ENCODE measurements at places on chromosomes 11 and 22.

DNA sequence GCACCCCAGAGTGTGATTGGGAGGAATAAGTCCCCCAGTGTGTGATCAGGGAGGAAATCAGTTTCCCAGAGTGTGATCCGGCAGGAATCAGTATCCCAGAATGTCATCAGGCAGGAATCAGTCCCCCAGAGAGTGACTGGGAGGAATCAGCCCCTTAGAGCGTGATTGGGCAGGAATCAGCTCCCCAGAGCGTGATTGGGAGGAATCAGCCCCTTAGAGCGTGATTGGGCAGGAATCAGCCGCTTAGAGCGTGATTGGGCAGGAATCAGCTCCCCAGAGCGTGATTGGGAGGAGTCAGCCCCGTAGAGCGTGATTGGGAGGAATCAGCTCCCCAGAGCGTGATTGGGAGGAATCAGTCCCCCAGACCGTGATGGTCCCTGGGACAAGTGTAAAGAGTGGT is 81.1 kb upstream of the EIF3D start:
- no peak for DNase-seq

DNA sequence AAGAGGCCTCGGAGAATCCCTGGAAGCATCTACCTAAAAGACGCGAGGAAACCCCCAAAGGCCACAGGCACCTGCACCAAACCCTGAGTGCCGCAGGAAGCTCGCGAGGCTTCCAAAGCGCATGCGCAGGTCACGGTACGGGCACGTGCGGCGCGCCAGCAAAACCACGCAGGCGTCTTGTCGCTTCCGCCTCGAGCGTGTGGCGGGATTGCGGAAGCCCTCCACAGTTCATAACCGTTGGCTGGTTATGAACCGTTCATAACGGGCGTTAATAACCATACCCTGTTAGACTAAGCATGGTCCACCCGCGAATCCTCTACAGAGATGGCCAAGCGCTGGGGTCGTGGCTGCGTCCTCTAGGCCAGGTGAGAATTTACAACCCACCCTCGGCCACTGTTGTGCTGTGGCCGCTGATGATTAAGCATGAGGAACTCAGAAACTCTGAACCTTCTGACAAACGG is 46.4 kb downstream of the MORC2 start:
- DNase-seq = no peak

- DNase-seq = no peak
These were observed 37.5 kb downstream of the SYN3 start for GRCh38 chr22:33020721-33021120.

- DNase-seq = no peak
These were observed 12.8 kb downstream of the UFD1 start for GRCh38 chr22:19466126-19466716.

DNA sequence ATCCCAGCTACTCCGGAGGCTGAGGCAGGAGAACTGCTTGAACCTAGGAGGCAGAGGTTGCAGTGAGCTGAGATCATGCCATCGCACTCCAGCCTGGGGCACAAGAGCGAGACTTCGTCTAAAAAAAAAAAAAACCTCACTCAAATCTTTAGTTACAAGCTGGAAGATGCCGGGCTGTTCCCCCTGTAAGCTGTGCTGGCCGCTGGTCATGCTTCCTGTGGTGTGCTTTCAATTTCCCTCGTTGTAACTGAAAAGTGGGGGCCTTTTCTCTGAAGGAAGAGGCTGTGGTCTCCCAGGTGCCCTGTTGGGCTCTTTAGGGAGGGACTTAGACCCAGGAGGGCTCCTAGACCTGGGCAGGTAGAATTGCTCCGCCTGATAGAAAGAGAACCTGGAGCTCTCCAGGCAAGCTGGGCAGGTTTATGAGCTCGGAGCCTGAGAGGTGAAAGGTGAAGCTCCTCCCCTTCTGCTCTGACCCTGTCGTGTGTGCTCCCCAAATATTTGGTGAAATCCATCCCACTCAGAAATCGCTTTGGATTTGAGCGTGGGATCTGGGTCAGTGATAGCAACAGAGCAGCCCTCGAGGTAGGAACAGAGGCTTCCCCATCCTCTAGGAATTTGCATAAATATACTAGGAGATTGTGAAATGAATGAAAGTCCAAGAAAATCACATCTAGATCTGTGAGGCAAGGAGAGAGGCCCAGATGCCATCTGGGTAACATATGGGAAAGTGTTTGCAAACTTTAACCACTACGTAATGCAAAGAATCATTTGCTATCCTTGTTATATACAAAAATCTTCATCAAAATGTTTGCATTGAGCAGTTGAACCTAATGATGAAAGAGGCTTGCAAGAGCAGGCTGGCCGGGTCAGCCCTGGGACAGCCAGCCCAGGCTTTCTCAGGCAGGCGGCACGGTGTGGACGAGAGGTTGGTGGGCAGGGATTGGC is 154.3 kb downstream of the FBXO7 start:
- no peak for DNase-seq

DNA sequence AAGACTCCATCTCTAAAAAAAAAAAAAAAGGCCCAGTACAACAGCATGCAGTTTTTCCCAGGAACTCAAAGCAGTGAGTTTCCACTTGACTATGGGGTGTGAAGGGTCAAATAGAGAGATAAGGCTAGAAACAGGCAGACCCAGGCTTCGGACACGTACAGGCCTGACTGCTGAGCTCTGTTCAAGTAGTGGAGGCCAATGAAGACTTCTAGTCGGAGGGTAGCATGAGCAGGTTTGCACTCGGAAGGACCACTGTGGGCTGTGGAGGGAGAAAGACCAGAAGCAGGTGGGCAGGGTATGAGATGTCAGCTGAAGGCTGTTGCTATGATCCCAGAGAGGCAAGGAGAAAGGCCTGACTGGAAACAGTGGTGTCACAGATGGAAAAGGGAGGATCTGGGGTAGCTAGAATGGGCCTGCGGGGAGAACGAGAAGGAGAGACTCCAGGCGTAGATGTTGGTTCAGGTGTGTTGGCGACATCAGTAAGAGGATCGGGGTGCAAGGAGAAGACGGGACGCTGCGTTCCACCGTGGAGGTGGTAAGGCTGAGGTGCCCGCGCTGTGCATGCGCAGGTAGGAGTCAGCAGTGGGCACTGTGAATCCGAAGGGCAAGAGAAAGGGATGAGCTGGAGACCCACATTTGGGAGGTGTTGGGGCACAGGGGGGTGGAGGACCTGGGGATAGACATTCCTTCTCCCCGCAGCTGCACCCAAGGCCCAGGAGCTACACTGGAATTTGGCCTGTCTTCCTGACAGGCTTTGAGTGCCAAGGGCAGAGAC is 49.4 kb upstream of the RAB1B start:
- DNase-seq = no peak

DNA sequence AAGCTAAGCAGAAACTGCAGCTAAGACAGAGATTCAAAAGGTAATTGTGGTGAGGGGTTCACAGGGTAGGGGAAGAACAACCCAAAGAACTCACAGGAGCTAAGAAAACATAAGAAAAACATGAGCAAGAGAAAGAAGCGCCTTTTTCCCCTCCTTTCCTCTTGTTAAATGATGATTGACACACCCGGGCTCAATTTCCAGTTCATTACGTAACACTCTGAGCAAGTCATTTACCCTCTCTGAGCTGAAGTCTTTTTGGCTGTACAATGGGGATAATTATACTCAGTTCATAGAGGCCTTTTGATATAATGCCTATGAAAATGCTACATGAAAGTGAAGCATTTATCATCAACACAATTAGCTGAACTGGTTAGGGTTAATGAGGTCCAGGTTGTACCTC is 17.2 kb downstream of the LRP4 start:
- no peak for DNase-seq

DNA sequence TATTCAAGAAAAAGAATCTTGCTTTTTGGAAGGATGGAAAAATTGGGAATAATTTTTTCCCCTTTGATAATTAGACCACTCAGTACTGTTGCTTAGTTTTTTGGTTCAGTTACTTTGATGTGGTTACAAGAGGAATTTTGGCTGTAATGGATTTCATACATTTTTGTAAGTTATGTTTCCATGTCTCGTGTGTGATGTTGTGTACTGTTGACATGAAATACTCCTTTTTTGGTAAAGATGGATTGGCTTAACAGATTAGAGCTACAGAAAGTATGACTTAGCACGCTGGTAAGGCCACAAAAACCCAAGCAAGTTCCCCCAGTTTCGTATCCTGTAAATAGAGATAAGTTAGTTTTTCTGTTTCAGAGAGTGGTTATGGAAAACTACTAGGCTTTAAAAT is 11.9 kb downstream of the TBCEL start:
- DNase-seq = no peak

DNA sequence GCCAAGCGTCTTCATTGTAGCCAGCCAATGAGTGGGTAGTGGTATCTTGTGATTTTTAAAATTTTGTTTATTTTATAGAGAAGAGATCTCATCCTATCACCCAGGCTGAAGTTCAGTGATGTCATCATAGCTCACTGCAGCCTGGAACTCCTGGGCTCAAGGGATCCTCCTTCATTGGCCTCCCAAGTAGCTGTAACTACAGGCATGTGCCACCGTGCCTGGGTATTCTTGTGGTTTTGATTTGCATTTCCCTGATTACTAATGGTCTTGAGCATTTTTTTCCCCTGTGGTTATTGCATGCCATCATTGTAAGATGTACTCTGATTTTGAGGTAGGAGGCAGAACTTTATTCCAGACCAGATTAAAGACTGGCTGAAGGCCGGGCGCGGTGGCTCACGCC is 2.4 kb upstream of the DENND6B start:
- no peak for DNase-seq

DNA sequence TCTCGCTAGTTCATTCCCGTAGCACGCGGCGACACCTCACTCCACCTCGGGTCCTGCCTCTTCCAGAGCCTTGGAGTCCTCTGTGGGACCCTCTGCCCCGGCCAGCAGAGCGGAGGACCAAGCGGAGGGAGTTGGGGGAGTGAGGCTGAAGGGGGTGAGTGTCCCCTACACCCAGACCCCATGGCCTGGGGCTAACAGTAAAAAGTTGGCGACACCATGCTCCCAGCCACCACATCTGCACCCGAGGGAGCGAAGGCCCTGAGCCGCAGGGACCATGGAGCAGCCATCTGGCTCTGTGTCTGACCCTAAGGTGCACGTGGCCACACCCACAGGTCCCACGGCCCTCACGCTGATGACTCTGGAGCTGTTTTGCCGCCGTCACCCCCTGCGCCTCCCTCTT is 293.8 kb downstream of the BRD1 start:
- DNase-seq = no peak

DNA sequence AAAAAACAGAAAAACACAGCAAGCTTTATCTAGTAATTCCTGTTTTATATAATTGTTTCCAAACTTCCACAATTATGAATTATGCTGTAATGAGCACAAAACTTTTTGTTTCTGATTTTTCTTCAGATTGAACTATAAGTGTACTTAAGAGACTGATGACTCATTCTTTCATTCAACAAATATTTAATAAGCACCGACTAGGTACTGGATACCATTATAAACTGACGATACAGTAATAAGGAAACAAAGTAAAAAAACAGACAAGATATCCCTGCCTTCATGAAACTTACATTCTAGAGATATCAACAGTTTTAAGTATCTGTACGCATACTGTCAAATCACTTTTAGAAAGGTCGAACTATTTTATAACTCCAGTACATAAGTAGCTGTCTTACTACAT is 78.6 kb downstream of the ME3 start:
- no peak for DNase-seq

DNA sequence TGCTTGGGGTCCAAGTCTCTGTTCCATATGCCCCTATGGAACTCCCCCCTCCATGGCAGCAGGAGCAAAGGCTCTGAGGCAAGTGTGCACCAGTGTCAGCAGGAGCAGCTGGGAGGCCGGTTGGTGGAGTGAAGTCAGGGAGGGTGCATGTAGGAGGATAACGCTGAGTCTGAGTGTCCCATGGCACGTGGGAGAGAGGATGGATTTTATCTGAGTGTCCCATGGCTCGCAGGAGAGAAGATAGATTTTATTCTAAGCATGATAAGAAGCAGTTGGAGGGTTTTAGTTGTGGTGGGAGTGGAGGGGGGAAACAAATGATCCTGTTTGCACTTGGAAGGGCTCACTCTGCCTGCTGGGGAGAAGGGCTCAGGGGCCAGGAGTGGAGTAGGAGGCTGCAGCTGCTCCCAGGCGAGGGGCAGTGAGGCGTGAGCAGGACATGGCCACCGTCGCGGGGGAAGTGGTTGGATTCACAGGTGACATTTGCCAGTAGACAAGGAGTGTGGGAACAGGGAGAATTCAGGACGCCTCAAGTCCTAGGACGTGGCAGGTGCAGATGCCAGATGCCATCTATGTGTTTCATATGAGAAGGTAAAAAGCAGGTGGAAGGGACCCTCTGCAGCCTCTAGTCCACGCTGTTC is 33.6 kb upstream of the PARVG start:
- DNase-seq = no peak

DNA sequence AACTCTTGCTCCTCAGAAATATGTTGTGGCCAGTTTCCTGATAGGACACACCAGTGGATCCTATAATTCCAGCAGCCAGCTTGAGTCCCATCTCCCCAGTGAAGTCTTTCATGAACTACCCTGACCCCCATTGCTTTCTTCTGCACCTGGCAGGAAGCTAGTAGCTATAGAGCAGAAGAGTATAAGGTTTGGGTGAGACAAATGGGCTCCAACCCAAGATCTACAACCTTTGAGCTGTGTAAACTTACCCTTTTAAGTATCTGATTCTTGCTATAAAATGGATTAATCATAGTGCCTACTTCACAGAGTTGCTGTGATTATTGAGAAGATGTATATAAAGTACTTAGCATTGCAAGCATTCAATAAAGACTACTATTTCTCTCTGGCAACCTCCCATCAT is 396.9 kb upstream of the CADM1 start:
- no peak for DNase-seq

- DNase-seq = no peak
These were observed 859.3 kb downstream of the BRD1 start for GRCh38 chr22:48968201-48968959.

GRCh38 chr11:130772266-130773227 is 143.7 kb downstream of the SNX19 start:
- DNase-seq = no peak

DNA sequence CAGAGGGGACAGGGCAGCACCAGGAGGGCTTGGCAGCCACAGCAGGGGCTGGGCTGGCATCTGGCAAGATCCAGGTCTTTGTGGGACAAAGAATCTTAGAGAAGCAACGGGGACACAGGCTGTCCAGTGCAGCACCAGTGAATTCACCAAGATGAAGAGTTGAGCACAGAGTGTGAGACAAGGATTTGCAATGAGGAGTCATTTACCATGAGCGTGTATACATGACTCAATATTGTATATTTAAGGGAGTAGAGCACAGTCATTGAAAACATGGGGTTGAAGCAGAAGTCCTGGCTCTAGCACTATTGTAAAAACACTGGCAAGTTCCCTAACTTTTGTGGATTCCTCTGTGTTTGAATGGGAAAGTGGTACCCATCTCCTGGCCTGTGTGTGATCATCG is 3.5 kb downstream of the APOL1 start:
- no peak for DNase-seq

- no peak for DNase-seq
These were observed 60.6 kb downstream of the MICAL2 start for GRCh38 chr11:12170984-12171383.

- DNase-seq = no peak
These were observed 182.0 kb downstream of the ST3GAL4 start for GRCh38 chr11:126537492-126537891.

DNA sequence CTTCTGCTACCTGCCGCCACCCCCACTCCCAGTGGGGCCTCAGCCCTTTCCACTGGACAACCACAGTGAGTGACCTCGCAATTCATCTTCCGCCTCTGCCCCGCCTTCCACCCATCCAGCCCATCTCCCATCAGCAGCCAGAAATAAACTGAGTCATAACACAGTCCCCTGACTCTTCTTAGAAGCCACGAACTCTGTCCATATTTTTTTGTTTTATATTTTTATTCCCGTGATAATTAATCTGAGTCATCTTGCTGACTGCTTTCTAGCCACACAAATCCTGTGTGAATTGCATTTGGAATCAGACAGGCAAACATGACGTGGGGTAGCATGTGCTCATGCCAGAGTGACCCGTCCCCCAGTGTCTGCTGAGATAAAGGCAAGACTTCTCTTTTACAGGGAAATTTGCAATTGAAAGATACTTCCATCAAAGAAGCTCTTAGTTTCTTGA is 7.0 kb downstream of the FADD start:
- no peak for DNase-seq

Measured in NCI-H524 treated with DMSO at 0.1 percent for 48 hours (cell line).